ENCODE measurements at places on chromosomes 6 and 20.

DNA sequence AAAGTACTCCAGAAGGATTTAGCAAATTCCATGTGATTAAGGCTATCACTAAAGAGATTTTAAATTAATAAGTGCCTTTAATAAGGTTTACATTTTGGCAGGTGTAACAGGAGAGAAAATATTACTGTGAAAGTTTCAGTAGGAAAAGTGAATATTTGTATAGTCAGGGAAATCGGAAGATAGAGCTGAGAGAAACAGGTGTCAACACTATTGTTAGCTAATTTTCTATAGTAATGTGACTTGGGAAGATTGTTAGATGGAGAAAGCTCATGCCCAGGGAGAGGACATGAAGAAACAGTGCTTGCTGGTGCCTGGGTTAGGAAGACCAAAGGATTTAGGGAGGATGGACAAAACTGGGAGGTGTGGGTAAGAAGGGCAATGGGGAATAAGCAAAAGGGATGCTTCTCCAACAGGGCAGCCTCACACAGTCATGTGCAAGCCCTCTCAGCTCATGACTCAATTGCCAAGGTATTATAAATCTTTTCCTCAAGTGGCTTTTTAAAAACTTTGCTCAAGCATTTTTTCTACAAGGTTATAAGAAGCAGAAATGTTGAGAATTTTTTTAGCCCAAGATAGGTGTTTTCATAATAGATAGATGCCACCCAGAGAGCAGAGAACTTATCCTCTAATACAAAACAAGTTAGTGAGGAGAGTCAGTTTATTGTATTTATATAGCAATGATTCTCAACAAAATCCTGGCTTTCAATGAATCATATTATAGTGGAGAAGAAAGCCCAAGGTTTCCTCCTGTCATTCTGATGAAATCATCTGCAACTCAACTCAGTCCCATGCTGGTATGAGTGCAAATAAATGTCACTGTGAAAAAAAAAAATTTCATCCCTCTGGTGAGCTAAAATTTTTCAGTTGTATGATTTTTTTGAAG, 325.2 kb upstream of the NT5E start:
- no peak for DNase-seq

DNA sequence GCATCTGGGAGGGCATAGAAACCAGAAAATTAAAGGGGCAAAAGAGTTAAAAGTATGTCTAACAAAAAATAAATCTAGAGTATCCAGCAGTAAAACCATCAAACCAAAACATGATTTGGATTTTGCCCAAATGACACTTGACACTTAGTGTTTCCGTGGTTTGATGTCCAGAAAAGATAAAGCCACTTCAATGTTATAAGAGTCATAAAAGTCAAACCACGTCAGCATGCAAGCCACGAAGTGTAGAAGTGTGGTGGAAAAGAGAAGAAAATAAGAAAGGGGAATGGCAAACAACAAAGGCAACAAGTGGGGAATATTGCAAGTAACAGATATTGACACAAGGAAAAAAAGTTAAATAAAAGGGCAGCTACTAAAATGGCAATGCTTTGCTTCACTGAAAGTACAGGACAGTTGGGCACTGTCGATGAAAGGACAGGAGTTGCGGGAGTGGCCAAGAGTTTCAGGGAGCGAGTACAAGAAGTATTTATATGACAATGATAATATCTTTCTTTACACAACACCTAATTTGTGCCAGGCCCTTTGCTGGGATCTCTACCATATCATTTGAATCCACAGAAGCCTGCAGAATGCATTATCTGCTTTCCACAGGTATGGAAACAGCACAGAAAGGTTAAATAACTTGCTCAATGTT, 6.3 kb upstream of the HDDC2 start:
- DNase-seq, result no peak

- DNase-seq, result no peak
These were observed 24.0 kb downstream of the BTBD3 start for GRCh38 chr20:11941593-11942246.

- no peak for DNase-seq
These were observed 65.3 kb upstream of the KCNK16 start for GRCh38 chr6:39387785-39388184.
